ENCODE measurements at places on chromosomes 4 and X.

DNA sequence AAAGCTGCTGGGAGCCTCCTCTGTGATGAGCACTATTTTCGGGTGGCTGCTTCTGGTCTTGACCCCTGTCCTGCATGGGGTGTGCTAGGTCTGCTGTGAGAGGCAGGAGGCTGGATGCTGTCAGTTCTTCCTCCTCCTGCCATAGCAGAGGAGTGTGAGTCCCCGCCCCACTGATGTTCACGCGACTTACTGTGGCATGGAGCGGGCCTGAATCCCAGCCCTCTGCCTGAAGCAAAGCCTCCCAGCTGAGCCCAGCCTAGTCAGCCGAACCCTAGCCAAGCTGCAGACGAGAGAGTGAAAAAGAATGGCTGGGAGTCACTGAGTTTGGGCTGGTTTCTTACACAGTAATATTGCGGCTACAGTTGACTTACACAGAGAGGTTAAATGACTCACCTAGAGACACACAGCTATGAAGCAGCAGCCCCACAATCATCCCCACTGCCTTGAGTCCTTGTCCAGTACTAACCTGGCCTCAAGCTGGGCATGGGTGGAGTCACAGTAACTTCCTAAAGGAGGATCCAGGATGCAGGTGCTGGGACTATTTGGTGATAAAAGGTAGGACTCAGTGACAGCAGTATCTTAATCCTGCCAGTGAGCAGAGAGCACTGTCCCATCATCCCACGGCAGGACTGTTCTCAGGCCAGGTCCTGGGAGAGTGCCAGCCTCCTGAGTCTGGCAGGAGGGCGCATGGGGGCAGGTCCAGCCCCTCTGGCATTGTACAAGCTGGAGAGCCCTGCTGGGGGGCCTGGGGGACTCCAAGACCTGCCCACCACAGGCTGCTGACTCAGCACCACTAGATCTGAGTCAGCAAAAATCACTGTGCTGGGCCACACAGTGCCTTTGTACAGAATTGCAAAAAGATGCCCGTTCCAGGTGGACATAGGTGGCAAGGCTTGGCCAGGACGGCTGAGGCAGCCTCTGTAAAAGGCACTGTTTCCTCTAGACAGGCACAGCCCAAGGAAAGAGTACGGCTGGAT, 60.4 kb upstream of the CRMP1 start:
- no peak for DNase-seq

- no peak for DNase-seq
Measured at GRCh38 chr4:74534936-74535335, 90.0 kb downstream of the AREG start.

DNA sequence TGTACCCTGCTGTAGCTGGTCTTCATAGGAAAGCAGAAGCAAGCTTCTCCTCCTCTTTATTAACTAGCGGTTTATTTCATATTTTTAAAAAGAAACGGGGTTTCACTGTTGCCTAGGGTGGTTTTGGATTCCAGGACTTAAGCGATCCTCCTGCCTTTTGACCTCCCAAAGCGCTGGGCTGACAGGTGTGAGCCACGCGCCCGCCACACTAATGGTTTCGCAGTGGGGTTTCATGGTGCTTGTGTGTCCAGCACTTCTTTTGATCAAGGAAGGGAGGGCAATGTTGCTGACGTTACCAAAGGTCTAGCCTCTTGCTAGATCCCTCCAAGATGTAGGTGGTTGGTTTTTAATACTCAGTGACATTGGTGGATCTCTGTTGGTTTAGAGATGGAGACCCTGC, 1.4 kb downstream of the MAEA start:
- no peak for DNase-seq

DNA sequence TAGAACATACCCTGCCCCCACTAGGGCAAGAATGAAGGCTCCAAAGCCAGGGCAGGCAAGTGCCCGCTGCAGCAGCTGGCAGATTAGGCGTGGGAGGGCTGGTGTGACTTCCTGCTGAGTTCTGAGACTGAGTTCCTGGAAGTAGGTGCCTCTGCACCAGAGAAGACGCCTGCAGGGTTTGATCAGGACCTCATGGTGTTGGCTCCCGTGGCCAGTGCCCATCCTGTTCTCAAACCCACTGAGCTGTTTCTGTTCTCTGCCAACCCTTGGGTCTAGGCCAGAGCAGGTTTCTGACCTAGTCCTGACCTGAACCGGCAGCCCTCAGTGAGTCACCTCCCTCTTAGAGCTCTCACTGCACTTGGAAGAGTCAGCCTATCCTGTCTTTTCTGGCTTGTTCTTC, 220.7 kb downstream of the HS6ST2 start:
- DNase-seq: no peak
